ENCODE measurements at places on chromosomes 5 and 9. TPM values are rescaled to one million over a fixed set of nuclear protein-coding genes. Genes with fewer than 3 reads are reported as not detected.

DNA sequence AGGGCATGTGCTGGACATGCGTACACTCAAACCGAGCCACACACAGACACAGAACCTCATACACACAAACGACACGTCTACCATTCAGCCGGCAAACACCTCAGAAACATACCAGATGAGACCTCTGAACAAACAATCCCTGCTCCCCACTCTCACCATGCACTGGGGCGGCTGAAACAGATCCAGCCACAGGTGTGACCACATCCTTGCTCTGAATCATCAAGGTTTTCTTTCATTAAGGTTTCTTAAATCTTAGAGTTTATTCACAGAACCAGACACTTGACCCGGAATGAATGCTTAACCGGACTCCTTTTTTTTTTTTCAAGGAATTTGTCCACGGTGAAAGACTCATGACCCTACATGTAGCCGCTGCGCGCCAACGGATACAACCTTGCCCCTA, 26.2 kb downstream of the TERT start:
- DNase-seq: no peak

Gene PTGDS
- 4.6 TPM for polyA plus RNA-seq

DNA sequence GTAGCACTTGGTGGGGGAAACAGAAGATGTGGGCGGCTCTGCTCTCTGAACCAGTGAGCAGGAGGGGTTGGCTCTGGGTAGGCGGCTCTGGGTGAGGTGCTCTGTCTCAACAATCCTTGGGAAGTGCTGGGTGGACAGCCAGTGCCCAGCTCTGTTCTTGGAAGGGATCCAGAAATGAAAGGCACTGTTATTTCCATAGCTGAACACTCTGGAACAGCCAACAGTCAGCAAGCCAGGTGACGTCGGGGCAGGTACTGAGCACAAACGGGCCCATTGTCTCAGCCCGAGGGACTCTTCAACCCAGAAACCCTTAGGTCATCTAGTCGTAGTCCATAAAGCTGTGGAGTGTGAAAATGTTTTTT, 36.3 kb downstream of the OLFM1 start:
- DNase-seq: no peak

Gene C9
- polyA plus RNA-seq: 0.04 TPM

Gene POLE3
- 48.0 TPM for polyA plus RNA-seq

GRCh38 chr9:131062969-131063368, 33.4 kb upstream of the AIF1L start:
- no peak for DNase-seq
